NCI-H69 (cell line): ENCODE measurements at places on chromosomes 7 and 10.

GRCh38 chr10:127563718-127564553, 14.8 kb downstream of the NPS start:
- DNase-seq: no peak

DNA sequence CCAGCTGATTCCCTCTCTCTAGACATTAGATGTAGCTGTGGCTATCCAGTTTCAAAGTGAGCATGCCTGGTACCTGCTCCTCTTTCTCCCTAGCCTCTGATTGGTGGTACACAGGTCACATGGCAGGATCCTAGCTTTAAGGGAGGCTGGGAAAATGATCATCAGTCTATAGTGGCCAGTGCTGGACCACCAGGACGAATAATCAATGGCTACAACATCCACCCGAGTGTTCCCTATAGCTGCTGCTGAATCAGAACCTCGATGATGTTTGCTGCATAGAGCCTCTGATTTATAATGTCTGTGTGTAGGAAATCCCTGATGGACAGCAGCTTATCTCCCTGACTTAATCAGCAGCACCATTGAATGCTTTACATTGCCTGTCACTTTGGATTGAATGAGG, 28.9 kb upstream of the LMTK2 start:
- DNase-seq: no peak

DNA sequence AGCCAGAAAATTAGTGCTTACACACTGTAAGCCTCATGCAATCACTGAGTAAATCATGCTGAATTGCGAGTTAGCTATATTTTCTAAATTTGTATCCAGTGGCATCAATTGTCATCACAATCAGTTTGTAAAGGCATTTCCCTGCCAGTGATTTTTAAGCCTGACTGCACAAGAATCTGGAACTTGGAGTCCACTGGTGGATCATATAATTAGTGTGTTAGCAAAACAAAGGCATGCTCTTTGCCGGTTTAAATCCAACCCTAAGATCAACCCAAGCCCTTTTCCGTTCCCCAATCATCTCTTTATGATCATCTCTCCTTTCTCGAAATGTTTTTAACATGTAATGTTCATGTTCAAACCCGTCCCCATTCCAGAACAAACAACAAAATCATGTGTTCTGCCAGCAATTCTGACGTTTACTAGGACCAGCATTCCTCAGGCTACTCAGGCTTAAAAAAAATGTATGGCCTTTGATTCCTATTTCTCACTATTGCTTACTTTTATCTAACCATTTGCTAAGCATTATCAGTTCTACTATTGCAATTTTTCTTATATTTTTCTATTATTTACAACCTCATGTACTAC, 649.2 kb downstream of the SORCS1 start:
- no peak for DNase-seq

DNA sequence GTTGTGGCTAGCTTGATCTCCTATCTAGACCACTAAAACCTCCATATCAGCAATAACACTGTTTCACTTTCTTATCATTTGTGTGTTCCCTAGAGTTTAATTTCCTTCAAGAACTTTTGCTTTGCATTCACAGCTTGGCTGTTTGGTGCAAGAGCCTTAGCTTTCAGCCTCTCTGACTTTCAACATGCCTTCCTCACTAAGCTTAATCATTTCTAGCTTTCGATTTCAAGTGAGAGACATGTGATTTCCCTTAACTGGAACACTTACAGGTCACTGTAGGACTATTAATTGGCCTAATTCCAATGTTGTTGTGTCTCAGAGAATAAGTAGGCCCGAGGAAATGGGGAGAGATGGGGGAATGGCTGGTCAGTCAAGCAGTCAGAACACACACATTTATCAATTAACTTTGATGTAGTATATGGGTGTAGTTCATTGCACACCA, 10.6 kb upstream of the BPGM start:
- no peak for DNase-seq

GRCh38 chr7:16098585-16099179, 322.7 kb downstream of the CRPPA start:
- DNase-seq: peak; percentile 5

- no peak for DNase-seq
Observed at GRCh38 chr7:158992759-158993158, 136.4 kb downstream of the DYNC2I1 start.

- peak; percentile 95 for DNase-seq
Observed at GRCh38 chr10:42691361-42692120, 53.2 kb upstream of the ZNF33B start.
